ENCODE measurements at places on chromosomes 3 and 15.

GRCh38 chr15:60971732-60972131 lies 257.4 kb downstream of the RORA start:
- no peak for DNase-seq

GRCh38 chr3:152402695-152403451 lies 134.1 kb downstream of the MBNL1 start:
- DNase-seq, result no peak

DNA sequence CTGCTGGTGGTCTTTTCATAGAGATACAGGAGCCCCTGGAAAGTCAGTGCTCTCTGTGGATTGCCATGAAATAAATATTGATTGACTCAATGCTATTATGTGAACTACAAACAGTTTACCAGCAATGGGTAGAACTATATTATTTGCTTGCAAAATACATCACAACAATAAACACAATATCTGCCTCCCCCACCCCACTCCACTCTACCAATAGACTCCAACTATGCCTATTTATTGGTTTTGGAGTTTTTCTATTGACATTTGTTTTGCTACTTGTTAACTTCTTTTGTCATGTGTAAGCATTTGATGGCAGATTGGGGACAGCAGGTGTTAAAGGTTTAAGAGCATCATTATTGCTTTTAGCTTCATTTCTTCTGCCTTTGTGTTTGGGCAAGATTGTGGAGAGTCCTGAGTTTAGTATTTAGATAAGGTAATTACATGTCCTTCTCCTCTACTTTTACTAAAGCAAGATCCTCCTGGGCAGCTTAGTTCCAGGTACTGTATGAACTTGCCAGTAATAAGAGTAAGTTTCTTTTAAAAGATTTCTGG lies 8.3 kb downstream of the FNDC3B start:
- no peak for DNase-seq

GRCh38 chr15:74891469-74891868 lies 1.6 kb downstream of the MPI start:
- DNase-seq, result no peak

DNA sequence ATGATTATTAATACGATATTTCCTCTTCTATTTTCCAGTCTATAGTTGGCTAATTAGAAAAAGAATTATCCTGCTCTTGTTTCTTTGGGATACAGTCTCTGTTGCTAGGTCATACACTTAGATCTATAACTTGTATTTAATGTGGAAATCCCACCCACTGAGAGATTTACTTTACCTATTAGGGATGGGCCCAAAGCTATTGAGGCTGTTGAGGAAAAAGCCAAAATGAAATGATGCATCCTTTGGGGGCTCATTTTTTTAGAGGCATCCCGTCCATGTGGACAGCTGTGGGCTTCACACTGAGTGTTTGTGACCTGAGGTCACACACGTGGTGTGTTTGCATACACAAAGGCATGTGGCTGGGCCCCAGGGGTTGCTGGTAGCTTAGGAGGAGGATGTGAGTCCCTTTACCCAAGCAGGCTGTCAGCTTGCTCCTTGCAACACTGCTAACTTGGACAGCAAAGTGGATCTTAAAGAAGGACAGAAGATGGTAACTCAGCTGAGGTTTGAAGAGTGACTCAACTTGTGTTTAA lies 477.4 kb downstream of the AGBL1 start:
- no peak for DNase-seq

All from stimulated activated CD8-positive, alpha-beta memory T cell treated with anti-CD3 and anti-CD28 coated beads, Interleukin-7, amount 100 ng/mL, for 1 hour (primary cell).